ENCODE measurements at places on chromosomes 11 and 22.

DNA sequence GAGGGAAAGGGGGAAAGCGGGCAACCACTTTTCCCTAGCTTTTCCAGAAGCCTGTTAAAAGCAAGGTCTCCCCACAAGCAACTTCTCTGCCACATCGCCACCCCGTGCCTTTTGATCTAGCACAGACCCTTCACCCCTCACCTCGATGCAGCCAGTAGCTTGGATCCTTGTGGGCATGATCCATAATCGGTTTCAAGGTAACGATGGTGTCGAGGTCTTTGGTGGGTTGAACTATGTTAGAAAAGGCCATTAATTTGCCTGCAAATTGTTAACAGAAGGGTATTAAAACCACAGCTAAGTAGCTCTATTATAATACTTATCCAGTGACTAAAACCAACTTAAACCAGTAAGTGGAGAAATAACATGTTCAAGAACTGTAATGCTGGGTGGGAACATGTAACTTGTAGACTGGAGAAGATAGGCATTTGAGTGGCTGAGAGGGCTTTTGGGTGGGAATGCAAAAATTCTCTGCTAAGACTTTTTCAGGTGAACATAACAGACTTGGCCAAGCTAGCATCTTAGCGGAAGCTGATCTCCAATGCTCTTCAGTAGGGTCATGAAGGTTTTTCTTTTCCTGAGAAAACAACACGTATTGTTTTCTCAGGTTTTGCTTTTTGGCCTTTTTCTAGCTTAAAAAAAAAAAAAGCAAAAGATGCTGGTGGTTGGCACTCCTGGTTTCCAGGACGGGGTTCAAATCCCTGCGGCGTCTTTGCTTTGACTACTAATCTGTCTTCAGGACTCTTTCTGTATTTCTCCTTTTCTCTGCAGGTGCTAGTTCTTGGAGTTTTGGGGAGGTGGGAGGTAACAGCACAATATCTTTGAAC, 6.8 kb downstream of the MALAT1 start:
- DNase-seq, result no peak

- no peak for DNase-seq
These were observed 3.2 kb downstream of the DGAT2 start for GRCh38 chr11:75771646-75772410.

DNA sequence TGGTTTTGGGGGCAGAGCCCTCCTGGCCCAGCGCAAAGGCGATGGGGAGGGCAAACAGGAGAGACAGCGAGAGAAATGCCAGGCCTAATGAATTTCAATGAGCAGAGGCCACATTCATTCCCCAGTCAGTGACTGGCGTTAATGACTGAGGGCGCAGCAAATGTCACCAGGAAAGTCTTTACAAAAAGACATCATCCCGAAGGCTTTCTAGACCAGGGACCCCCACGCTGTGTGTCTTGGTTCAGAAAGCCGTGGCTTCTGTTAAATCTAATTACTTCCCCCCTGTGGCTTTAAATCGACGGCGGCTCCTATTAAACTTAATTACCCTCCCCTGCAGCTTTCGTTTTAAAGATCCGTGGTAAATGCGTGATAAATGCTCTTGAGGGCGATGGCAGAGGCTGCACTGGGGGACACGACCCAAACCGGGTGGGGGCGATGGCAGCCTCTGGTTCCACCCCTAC, 1.6 kb upstream of the FGF19 start:
- no peak for DNase-seq

GRCh38 chr22:38820020-38820419, 23.8 kb downstream of the NPTXR start:
- DNase-seq, result no peak

GRCh38 chr11:118238929-118239328, 13.2 kb downstream of the MPZL3 start:
- no peak for DNase-seq

DNA sequence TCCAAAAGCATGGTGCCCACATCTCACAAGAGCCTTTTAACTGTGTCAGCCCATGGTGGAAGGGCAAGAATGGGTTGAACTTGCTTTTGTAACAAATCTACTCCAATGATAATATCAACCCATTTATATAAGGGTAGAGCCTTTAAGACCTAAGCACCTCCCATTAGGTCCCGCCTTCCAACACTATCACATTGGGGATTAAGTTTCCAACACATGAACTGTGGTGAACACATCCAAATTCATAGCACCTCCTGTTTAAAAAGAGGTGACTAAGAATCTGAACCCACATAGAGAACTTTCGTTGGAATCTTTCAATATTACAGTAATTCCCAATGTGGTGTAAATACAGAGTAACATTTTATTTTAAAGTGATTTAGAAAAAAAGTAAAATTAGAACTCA, 9.2 kb upstream of the CNTF start:
- DNase-seq, result no peak

GRCh38 chr11:1138097-1138496, 19.7 kb upstream of the MUC5AC start:
- no peak for DNase-seq

DNA sequence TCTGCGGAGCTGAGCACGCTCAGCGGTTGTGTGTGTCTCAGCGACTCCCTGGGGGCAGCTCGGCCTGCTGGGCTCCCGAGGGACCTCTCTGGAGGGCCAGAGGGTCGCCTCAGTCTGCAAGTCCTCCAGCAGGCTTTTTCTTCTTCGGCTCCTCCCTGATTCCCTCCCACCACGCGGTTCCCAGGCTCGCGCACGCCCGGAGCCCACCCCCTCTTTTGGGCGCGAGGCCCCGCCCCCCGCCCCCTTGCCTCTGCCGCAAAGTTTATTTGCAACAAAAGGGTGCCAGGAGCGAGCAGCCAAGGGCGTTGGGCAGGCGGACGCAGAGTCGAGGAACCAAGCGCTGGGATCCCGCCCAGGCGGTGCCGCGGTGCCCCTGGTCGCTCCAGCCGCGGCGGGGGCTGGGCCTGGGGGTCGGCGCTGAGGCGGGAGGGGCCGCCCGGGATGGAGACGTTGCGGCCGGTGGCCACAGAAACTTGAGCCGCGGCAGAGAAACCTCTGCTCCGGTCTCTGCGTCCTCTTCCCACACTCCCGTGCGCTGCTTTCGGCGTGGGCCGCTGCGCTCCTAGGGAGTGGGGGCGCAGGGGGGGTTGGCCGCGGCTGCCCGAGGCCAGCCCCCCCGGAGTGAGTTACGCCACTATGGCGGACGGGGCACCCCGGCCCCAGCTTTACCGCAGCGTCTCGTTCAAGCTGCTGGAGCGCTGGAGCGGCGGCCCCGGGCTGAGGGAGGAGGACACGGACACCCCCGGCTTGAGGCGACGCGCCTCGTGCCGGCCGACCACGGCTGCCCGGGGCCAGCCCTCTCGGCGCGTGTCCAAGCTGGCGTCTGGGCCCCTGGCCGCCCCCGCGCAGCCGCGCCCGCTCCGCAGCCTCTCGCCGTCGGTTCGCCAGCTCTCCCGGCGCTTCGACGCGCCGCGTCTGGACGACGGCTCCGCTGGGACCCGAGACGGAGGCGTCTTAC, at the start of gene ARHGEF17:
Gene ARHGEF17, plus strand, starts transcription at position 274 of the 958 bp plus-strand sequence. Its CDS starts 363 bp downstream, at position 637.
- peak; percentile 22 for DNase-seq

GRCh38 chr11:116567721-116568242, 205.0 kb downstream of the BUD13 start:
- no peak for DNase-seq

- no peak for DNase-seq
These were observed 368.3 kb downstream of the SHANK2 start for GRCh38 chr11:70883973-70884623.

GRCh38 chr11:120532832-120533196, 21.3 kb downstream of the GRIK4 start:
- DNase-seq, result no peak

- no peak for DNase-seq
These were observed 40.9 kb upstream of the AMPD3 start for GRCh38 chr11:10414181-10414580.

GRCh38 chr11:34215806-34216453, 110.5 kb downstream of the NAT10 start:
- no peak for DNase-seq

- no peak for DNase-seq
These were observed 103.5 kb downstream of the ARHGAP8 start for GRCh38 chr22:44855855-44856254.

DNA sequence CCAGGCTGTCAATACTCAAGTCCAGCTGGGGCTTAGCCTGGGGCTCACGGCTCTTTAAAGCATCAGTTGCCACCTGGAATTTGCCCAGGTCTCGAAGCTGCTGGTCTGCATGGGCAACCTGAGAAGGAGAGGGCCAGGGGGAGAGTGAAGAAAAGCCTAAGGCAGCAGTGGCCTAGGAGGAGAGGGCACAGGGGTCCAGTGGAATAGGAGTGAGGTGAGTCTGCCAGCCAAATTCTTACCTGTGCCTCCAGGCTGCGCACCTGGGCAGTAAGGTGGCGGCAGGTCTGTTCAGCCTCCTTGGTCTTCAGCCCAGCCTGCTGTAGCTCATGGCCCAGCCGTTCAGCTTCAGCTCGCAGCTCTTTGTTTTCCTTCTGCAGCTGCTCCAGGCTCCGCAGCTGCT, 10.0 kb downstream of the IL18BP start:
- no peak for DNase-seq

GRCh38 chr22:39306456-39307361, 12.7 kb downstream of the RPL3 start:
- peak; percentile 72 for DNase-seq

DNA sequence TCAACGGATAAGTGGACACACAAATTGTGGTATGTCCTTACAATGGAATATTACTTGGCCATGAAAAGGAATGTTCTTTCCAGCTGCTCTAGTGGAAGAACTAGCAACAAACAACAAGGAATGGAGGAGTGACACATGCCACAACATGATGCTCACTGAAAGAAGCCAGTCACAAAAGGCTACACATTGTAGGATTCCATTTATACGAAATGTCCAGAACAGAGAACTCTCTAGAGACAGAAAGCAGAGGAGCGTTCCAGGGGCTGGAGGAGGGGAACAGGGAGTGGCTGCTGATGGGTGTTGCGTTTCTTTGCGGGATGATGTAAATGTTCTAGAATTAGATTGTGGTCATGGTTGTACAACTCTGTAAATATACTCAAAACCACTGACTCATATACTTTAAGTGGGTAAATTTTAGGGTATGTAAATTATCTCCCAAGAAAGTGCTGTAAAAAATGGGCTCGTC, 32.4 kb upstream of the PDGFB start:
- no peak for DNase-seq

All from stimulated activated effector memory CD8-positive, alpha-beta T cell treated with anti-CD3 and anti-CD28 coated beads, Interleukin-12 subunit alpha, Interleukin-12 subunit beta, amount 100 ng/mL, for 72 hours (primary cell).